WTC11 (cell line): ENCODE measurements at places on chromosomes 13 and 19. TPM values are rescaled to one million over a fixed set of nuclear protein-coding genes. Genes with fewer than 3 reads are reported as not detected.

SIGLECL1 gene
- total RNA-seq: not detected in 3 replicates

GRIK5 gene
- total RNA-seq: 52.3 to 71.3 TPM (median 66.3 TPM) in 3 replicates

SBSN gene
- total RNA-seq: 0.15 to 0.39 TPM in 2 of 3 replicates, not detected in the other

JAK3 gene
- 4.4 to 5.6 TPM (median 5.6 TPM) in 3 replicates for total RNA-seq

ZNF773 gene
- total RNA-seq: 6.3 to 8.6 TPM (median 6.8 TPM) in 3 replicates

OVOL3 gene
- total RNA-seq: not detected in 3 replicates

SCGB2B2 gene
- 0.20 to 0.71 TPM (median 0.64 TPM) in 3 replicates for total RNA-seq

ZNF555 gene
- 6.6 to 7.2 TPM (median 6.6 TPM) in 3 replicates for total RNA-seq

NUDT19 gene
- total RNA-seq: 2.4 to 3.0 TPM (median 2.7 TPM) in 3 replicates

REXO1 gene
- 48.9 to 61.1 TPM (median 50.1 TPM) in 3 replicates for total RNA-seq

IZUMO2 gene
- 1.0 to 3.5 TPM (median 2.4 TPM) in 3 replicates for total RNA-seq

TSKS gene
- total RNA-seq: 0.30 to 0.55 TPM (median 0.48 TPM) in 3 replicates

CABP5 gene
- not detected in 3 replicates for total RNA-seq

DIRAS1 gene
- 24.3 to 26.7 TPM (median 25.0 TPM) in 3 replicates for total RNA-seq

DPF1 gene
- 5.2 to 6.8 TPM (median 5.9 TPM) in 3 replicates for total RNA-seq

FSD1 gene
- total RNA-seq: 61.3 to 69.2 TPM (median 65.7 TPM) in 3 replicates

HSPB6 gene
- total RNA-seq: 1.4 to 2.5 TPM (median 1.7 TPM) in 3 replicates

RFX1 gene
- 20.4 to 23.2 TPM (median 21.4 TPM) in 3 replicates for total RNA-seq

IGFL4 gene
- total RNA-seq: 0.20 to 0.37 TPM (median 0.34 TPM) in 3 replicates

FXYD7 gene
- 16.7 to 16.9 TPM (median 16.9 TPM) in 3 replicates for total RNA-seq

MEGF8 gene
- total RNA-seq: 42.1 to 51.7 TPM (median 51.6 TPM) in 3 replicates

DOCK6 gene
- 88.8 to 100 TPM (median 90.7 TPM) in 3 replicates for total RNA-seq

SULT2A1 gene
- total RNA-seq: 0.18 to 0.32 TPM (median 0.31 TPM) in 3 replicates

NCAN gene
- total RNA-seq: 1.9 to 3.0 TPM (median 2.5 TPM) in 3 replicates

RAB8A gene
- 68.4 to 81.8 TPM (median 74.0 TPM) in 3 replicates for total RNA-seq

POGLUT2 gene
- total RNA-seq: 17.2 to 21.8 TPM (median 20.8 TPM) in 3 replicates

TUBB4A gene
- 18.5 to 33.1 TPM (median 30.2 TPM) in 3 replicates for total RNA-seq

CEACAM7 gene
- total RNA-seq: 0.15 to 0.21 TPM (median 0.18 TPM) in 3 replicates

BCAM gene
- 73.1 to 89.5 TPM (median 80.0 TPM) in 3 replicates for total RNA-seq

TMC4 gene
- total RNA-seq: 9.3 to 14.7 TPM (median 13.8 TPM) in 3 replicates

TCF3 gene
- total RNA-seq: 323 to 350 TPM (median 324 TPM) in 3 replicates

DMKN gene
- total RNA-seq: 284 to 302 TPM (median 285 TPM) in 3 replicates

PSG1 gene
- not detected in 3 replicates for total RNA-seq

CGB8 gene
- total RNA-seq: 0.31 TPM in 1 of 3 replicates, not detected in the others

ZNF507 gene
- total RNA-seq: 25.7 to 27.6 TPM (median 26.4 TPM) in 3 replicates

ANKRD24 gene
- total RNA-seq: 11.3 to 15.0 TPM (median 14.8 TPM) in 3 replicates

FCAR gene
- 0.22 to 0.39 TPM in 2 of 3 replicates, not detected in the other for total RNA-seq

ZNF728 gene
- total RNA-seq: not detected in 3 replicates

ZNF667 gene
- 9.7 to 14.4 TPM (median 10.8 TPM) in 3 replicates for total RNA-seq

TM9SF2 gene
- total RNA-seq: 81.9 to 84.0 TPM (median 81.9 TPM) in 3 replicates

C19orf67 gene
- total RNA-seq: 0.35 to 0.87 TPM (median 0.41 TPM) in 3 replicates

KMT5C gene
- total RNA-seq: 49.1 to 63.1 TPM (median 52.3 TPM) in 3 replicates

CXCL17 gene
- total RNA-seq: not detected in 3 replicates

ADGRE3 gene
- total RNA-seq: not detected in 3 replicates

ZNF442 gene
- total RNA-seq: 1.9 to 4.0 TPM (median 2.4 TPM) in 3 replicates
